ENCODE measurements at places on chromosomes 16 and 17. TPM values are rescaled to one million over a fixed set of nuclear protein-coding genes. Genes with fewer than 3 reads are reported as not detected.

DNA sequence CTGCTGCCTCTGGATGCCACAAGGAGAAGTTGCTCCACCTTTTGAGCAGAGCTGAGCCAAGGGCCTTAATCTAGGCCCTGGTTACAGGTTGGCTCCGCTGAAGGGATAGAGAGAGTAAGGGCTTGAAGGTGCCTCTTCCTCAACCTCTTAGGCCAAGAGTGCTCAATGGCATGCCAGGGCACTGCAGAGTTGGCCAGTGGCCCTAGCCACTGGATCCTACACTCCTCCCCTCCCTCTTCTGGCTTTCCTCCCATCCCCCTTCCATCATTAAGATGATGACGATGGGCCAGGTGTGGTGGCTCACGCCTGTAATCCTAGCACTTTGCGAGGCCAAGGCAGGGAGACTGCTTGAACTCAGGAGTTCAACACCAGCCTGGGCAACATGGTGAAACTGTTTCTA lies 50.5 kb downstream of the MYO18A start:
- DNase-seq, result peak; percentile 54

- peak; percentile 18 for DNase-seq
These were observed 51.7 kb downstream of the ZNF778 start for GRCh38 chr16:89268987-89269735.

- DNase-seq, result no peak
These were observed 22.7 kb upstream of the CYTH1 start for GRCh38 chr17:78804777-78805176.

DNA sequence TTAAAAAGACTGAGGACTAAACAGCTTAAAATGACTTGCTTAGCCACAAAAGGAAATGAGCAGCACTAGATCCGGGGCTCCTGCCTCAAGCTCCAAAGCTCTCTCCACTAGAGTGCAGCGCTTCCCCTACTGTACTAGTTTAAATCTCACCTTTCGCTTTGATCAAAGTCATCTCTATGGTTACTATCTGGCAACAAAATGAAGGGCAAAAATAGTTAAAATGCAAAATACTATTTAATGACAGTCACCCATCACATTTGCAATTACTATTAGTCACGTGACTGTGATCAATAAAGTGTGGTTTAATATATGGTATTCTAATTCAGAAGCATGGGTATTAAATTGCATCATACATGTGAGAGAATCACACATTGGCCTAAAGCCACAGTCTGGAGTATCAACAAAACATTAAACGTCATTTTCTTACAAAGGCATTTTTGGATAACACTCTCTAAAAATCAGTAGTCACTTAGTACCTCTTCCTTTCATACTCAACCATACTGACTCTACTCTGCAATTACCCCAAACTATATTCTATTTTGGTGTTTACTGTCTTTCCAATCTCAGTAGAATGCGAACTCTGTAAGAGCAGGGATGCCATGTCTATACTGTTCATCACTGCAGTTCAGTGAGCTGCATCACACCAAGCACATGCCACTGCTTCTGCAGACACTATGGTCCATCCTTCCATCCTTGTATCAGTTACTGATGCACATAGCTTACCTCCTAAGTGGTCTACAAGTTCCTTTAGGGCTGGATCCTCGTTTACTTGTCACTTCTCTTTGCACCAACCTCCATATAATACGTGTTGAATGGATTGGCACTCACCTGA lies 6.2 kb downstream of the PSMD12 start:
- no peak for DNase-seq

GRCh38 chr17:74545843-74546230 lies at the start of gene CD300C:
CD300C (minus strand) TSS chr17:74546115; CDS start chr17:74545782, 333 bp downstream.
- DNase-seq, result no peak

DNA sequence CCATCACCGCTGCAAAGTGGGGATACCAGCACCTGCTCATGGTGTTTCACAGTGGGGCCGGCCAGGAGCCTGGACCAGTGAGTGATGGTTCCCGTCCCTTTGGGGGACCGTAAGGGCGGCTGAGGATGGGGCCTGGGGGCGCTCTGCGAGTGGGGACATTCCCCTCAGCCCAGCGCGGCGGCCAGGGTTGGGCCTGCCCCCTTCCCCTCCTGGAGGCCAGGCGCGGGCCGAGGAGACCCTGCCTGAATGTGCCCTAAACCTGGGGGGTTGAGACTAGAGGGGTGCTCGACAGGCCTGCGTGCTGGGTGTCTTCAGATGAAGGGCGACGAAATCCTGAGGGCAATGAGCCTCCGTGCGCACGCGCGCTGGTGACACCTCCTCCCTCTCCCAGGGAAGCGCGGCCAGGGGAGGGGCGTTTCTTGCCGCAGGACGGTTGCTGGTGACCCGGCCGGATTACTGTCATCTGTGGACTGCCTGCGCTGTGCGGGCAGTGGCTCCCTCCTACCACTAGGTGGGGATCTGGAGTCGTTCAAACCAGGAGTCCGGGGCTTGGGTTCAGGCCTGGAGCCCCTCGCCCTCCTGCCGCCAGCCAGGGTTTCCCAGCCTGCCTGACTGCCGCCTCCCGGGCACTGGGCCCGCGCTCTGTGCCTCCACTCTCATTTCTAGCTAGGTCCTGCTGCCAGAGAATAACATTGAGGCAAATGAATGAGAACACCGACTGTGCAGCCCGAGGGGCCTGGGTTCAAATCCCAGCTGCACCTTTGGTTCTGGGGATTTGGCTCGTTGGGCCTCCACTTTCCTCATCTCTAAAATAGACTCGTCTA lies 17.1 kb downstream of the TBX2 start:
- DNase-seq, result peak; percentile 94

DNA sequence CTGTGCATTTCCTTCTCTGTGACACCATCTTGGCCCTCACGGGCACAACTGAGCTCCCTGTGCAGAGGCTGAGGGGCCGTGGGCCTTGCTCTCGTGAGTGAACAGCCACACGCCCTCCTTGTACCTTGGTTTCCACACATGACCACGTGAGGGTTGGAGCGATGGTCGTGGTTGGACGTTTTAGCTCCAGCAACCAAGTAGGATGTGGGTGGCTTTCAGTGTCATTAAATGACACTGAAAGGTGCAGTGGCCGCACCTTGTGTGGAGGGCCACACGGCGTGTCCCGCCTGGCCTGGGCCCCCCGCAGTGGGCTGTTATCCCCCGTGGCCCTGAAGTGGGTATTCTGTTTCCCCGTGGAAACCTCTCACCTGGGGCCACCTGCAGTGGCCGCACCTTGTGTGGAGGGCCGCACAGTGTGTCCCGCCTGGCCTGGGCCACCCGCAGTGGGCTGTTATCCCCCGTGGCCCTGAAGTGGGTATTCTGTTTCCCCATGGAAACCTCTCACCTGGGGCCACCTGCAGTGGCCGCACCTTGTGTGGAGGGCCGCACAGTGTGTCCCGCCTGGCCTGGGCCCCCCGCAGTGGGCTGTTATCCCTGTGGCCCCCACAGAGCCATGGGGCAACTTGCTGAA lies 28.2 kb downstream of the ACSF3 start:
- peak; percentile 31 for DNase-seq

GRCh38 chr16:50371936-50372595 lies 3.3 kb upstream of the BRD7 start:
- DNase-seq, result peak; percentile 33

DNA sequence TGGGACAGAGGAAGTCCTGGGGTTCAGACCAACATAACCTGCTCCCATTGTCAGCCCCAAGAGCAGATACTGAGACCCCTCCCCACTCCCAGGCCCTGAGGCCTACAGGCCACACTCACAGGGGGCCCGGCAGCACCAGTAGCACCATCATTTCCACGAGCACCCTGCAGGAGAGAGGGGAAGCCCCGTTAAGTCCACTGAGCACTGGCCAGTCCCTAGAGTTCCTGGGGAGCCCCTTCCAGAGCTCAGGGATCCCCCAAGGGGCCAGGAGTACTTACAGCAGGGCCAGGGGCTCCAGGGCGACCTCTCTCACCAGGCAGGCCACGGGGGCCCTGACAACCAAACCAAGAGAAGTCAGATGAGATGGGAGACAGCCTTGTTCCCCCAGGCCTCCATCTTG lies 5.4 kb downstream of the COL1A1 start:
- peak; percentile 18 for DNase-seq

DNA sequence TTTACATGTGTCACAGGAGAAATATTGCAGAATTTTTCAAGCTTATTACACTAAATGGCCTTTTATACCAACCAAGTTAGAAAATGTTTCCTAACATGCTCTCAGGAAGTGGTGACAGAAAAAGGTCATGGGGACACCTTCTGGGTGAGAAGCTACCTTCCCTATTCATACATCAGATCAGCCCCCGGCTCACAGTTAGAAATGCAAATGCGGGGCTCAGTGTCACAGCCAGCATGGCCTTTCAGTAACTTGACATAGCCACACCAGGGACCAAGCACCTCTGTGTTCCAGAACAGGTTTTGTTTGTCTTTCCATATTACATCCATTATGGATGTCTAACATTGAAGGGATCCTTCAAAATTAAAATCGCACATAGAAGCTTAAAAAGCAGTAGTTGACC lies 59.5 kb downstream of the CHD9NB start:
- no peak for DNase-seq

- no peak for DNase-seq
These were observed 6.2 kb upstream of the SPATA2L start for GRCh38 chr16:89707695-89708094.

- DNase-seq, result no peak
These were observed 4.2 kb downstream of the EDC4 start for GRCh38 chr16:67877064-67877463.

DNA sequence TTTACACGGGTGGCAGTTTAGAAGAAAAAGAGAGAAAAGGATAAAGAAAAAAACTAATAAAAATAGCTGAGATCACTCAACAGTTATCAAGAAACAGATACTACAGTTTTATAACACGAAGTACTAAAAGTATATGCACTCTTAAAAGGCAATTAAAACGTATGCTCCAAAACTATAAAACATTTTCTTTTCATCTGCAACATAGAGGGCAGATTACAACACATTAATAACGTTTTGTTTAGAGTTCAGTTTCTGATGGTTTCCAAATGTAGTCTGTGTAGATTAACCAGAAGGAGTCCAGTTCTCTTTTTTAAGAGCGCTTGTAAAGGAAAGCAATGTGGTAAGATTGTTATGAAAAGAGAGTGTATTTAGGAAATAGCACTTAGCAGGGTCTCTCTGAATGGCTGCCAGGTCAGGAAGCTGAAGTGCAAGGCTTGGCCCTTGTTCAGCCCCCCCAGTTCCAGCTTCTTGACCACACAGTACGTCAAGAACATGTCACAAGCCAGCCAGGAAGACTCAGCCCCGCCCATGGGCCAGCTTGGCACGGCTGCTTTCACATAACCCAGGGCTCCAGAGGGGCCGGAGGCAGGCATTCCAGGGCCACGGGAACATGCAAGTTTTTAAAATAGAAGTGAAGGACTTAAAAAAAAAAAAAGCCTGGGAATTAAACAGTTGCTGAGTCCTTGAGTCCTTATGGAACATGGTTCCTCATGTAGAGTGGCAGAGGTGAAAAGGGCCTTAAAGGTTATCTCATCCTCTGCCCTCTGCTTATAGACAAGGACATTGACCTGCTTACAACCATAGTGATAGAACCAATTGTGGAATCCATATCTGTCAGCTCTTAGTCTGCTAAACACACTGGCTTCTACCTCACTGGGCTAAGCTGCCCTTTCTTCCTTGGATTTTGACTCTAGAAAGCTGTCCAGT lies 147.4 kb upstream of the TBX2 start:
- peak; percentile 92 for DNase-seq

- DNase-seq, result peak; percentile 56
These were observed 928 bp downstream of the CASKIN2 start for GRCh38 chr17:75514299-75514918.

GRCh38 chr17:63764716-63765115 lies 8.7 kb downstream of the CCDC47 start:
- no peak for DNase-seq

The CCL7 gene
- not detected for total RNA-seq

The KRT23 gene
- total RNA-seq, result not detected

The SCIMP gene
- 1.2 TPM for total RNA-seq

The CENPV gene
- 14.2 TPM for total RNA-seq

The KRT34 gene
- not detected for total RNA-seq

The CCL8 gene
- 0.40 TPM for total RNA-seq

Data from left ventricle myocardium superior (tissue), 1 donor.